ENCODE measurements at places on chromosomes 5 and 9.

- no peak for DNase-seq
These were observed 28.5 kb upstream of the TNFSF15 start for GRCh38 chr9:114834386-114834785.

- no peak for DNase-seq
These were observed 57.0 kb downstream of the TRPC7 start for GRCh38 chr5:136308212-136308795.

DNA sequence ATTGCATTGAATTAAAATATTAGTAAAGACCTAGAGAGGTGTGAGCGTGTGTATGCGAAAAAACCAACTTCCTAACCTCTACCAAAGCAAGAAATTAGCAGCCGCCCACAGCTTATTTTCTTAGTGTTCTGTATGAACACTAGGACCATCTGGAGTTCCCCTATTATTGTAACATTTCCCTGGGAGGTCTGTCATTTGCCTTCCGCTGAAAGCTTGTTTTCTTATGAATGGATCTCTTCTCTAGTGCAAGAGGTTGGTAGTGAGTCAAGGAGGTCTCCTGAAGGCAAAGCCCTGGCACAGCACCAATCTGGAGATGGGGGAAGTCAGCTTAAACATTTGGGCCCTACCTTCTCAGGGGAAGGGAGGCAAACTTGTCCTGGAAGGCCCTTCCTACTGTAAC is 10.8 kb downstream of the TNFSF8 start:
- no peak for DNase-seq

- DNase-seq, result no peak
These were observed 304.7 kb upstream of the NREP start for GRCh38 chr5:112061666-112062065.

- DNase-seq, result no peak
These were observed 6.1 kb upstream of the ZNF79 start for GRCh38 chr9:127418037-127418471.

DNA sequence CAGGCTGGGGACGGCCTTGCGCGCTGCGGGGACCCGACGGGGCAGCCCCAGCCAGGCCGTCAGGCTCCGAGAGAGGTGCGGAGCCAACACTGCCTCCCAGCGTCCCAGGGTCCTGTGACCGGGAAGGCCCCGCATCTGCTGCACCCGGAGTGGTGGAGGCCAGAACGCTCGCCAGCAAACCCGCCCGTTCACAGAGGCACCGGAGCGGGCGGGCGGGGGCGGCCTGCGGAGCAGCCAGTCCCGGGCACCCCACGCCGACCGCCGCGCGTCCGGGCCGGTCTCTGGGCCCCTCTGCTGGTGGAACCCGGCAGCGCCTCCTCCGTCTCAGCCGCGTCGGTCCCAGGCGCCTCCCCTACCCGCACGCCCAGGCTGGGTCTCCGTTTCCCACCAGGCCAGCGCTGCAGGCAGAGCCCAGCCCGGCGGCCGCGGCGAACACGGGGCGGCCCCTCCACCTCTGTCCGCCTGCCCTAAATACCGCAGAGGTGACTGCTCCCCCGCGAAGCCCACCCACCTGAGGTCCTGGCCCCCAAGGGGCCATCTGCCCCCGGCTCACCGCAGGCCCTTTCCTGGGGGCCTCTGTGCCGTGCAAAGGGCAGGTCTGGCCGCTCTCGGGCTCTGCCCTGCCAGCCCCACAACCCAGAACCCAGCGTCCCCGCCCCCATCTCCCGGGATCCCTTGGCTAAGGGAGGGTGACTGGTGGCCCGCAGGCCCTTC is 15.9 kb downstream of the EXD3 start:
- no peak for DNase-seq

DNA sequence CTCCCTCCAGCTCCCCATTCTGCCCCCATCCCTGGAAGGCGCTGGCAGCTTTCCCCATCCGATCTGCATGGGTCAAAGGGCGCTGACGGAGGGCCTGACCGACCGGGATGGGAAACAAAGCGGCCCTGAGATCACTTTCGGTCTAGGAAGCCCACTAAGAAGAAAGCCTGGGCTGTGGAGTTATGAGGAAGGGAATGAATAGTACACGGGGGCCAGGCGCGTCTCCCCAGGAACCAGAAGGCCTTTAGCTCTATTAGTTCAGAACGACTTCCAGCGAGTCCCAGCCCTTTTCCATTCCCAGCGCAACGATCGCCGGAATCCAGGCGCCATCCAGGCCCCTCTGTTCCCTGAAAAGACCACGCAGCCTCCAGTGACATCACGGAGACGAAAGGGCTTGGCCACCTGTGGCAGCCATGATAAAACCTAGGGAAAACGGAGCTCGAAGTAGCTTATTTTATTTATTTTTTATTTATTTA is 70.1 kb upstream of the CCDC180 start:
- DNase-seq, result no peak

DNA sequence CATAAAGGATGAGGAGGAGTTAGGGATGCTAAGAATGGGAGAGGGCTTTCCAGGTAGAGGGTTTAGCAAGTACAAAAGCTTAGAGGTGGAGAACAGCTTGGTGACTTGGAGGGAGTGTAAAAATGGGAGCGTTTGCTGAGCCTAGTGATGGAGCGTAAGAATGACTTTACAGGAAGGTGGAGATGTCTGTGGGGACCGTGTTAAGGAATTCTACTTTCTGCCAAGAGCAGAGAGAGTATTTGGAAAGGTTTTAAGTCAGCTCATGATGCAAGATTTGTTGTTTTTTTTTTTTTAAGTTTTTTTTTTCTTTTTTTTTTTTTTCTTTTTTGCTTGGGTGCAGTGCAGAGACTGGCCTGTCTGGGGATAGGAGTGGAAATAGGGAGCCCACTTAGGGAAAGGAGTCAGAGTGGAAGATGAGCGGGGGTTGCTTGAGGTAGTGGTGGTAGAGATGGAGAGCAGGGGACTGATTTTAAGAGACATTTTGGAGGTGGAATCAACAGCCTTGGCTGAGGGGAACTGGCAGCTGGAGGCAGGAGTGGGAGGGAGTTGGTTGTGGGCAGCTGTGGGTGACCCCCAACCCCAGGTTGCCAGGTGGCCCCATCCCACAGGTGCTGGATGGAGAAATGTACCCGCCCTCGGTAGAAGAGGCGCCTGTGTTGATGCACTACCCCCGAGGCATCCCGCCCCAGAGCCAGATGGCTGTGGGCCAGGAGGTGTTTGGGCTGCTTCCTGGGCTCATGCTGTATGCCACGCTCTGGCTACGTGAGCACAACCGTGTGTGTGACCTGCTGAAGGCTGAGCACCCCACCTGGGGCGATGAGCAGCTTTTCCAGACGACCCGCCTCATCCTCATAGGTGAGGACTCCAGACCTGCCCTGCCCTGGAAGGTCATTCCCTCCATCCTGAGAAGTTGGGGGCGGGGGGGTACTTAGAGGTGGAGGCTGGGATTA is 12.4 kb downstream of the PTGS1 start:
- no peak for DNase-seq

GRCh38 chr5:120808135-120808534 is 344.0 kb downstream of the PRR16 start:
- peak; percentile 35 for DNase-seq

DNA sequence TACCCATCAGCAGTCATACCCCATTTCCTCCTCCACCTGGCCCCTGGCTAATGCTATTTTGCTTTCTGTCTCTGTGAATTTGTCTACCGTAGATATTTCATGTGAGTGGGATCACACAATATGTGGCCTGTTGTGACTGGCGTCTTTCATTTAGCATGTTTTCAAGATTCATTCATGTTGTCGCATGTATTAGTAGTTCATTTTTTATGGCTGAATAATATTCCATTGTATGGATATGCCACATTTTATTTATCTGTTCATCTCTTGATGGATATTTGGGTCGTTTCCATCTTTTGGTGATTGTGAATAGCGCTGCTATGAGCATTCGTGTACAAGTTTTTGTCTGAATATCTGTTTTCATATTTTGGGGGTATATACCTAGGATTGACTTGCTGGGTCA is 33.9 kb downstream of the PSD2 start:
- DNase-seq, result no peak

DNA sequence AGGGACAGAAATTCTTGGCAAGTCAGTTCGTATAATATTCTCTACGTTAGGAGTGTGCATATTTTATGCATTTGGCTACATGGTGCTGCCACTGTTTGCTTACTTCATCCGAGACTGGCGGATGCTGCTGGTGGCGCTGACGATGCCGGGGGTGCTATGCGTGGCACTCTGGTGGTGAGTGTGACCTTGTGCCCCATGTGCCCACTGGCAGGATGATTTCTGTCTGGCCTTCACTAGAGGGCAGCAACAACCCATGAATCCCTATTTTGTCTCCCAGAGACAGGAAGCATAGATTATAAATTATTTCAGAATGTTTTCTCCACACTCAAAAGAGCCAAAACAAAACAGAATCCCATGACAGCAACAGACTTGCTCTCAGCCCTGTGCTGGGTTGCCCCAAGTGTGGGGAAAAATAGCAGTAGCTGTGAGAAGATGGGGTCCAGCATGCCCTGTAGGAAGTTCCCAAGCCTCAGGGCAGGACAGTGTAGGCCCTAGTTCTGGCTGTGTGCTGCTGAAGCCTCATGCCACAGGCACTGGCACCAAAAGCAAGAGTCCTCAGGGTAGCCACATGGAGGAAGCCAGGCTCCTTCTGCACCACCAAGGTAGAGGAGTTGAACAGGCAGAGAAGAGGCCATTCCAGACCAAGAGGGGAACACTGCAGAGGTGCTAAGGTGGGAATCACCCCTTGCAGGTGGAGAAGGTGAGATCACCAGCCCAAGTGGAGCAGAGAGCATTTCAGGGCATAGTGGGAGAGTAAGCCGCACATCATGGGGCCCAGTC is 16.0 kb downstream of the SLC22A5 start:
- no peak for DNase-seq

DNA sequence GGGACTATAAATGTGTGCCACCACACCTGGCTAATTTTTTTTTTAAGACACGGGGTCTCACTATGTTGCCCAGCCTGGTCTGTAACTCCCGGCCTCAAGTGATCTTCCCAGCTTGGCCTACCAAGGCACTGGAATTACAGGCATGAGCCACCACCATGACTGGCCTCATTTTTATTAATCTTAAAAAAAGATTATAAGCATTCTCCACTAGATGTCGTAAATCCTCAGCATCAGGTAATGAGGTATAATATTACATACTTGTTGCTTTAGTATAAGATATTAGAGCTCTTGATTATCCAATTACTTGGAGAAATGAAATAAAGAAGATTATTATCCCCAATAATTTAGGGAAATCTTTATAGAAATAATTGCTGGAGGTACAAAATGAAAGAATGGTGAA is 78.2 kb upstream of the HTR1A start:
- no peak for DNase-seq

DNA sequence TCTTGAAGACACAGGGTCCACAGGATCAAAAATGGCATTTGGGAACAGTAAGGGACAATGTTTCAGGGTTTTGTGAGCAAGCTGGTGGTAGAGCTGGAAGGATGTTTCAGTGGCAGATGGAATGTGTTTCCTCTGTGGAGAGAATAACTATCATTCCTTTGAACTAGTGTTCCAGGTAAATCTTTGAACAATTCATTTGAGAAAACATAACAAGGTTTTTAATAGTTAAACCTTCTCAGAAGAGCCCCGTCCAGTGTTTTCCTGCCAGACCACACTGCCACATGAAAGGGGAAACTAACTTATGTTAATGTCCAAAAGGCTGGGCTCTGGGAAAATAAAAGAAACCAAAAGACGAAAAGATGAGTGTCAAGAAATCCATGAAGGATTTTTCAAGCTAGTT is 207.0 kb upstream of the ZNF462 start:
- DNase-seq, result no peak

GRCh38 chr5:10192309-10192708 is 57.4 kb downstream of the ATPSCKMT start:
- DNase-seq, result peak; percentile 77

DNA sequence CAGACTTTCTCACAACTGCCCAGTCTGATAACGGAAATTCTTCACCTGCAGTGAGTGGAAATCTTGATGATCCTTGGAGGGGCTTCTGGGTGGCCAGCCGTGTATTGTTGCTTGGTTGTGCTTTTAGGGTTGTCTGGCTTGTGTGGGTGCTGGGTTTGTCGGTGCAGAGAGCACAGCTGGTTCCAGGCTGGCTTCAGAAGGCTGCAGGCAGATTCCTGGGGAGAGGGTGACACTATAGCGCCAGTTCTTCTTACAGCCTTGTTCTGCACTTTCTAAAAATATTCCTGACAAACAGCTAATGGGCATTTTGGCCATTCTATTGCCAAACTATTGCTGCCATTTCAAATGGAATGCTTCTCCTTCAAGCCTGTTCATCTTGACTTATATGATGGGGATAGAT is 99.3 kb downstream of the PDZD2 start:
- DNase-seq, result no peak

- no peak for DNase-seq
These were observed 481.0 kb upstream of the PTGER4 start for GRCh38 chr5:40198736-40199135.

- DNase-seq, result no peak
These were observed 78.8 kb upstream of the TNFAIP8 start for GRCh38 chr5:119276978-119277377.

- no peak for DNase-seq
These were observed 28.4 kb downstream of the PAPPA start for GRCh38 chr9:116181853-116182610.

GRCh38 chr5:149251546-149251945 is 20.1 kb upstream of the AFAP1L1 start:
- DNase-seq, result no peak

GRCh38 chr9:34665067-34665380 is 2.6 kb upstream of the CCL27 start:
- no peak for DNase-seq

DNA sequence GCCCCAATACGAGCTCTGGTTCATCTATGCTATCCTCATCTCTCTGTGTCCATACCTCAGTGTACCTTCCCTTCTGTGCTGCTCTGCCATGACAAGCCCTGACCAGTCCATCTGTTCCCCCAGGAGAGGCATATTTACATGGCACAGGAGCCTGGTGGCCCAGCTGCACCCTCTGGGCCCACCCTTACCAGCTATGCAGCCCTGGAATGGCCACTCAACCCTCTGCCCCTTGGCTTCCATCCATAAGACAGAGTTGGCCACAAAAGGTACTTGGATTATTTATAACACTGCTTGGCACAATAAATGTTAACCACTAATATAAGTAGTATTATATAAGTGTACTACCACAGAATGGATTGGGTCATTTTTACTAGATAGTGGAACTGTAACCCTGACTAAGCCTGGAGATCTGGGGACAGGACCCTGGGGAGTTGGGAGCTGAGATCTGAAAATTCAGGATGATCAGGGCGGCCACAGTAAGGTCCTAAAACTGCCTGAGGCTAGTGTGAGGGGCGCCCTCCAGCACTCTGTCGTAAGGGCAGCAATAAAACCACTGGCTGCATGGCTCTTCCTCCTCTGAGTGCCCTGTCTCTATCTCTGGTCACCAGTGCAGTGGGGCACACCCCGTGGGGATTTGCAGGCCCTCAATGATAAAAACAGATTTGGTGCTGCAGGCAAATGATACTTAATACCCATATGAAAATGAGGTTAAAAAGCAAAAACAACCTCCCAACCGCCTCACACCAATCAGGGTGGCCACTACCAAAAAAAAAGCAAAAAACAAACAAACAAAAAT is 65.8 kb downstream of the SEMA4D start:
- no peak for DNase-seq

- DNase-seq, result no peak
These were observed 26.1 kb upstream of the CPEB4 start for GRCh38 chr5:173862047-173862477.
